ENCODE measurements at places on chromosomes 1 and 21.

DNA sequence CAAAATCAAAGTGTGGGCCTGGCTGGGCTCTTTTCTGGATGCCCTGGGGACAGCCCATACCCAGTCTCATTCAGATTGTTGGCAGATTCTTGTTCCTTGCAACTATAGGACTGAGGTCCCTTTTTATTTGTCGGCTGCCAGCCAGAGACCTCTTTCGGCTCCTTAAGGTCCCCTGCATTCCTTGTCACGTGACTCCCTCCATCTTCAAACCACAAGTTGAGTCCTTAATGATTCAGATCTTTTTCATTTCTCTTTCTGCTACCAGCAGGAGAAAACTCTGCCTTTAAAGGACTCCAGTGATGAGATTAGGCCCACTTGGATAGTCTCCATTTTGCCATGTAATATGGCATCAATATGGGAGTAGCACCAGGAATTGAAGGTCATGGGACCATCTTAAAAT lies 48.6 kb downstream of the PATJ start:
- H3K4me1 ChIP-seq = no peaks in the 10 kb centered on the region
- H3K27ac ChIP-seq = no peak overlapping the region
- H3K27me3 ChIP-seq = no peaks in the 10 kb centered on the region
- no peak overlapping the region for H3K4me3 ChIP-seq
- no peak for DNase-seq
- H3K36me3 ChIP-seq = no peaks in the 10 kb centered on the region

DNA sequence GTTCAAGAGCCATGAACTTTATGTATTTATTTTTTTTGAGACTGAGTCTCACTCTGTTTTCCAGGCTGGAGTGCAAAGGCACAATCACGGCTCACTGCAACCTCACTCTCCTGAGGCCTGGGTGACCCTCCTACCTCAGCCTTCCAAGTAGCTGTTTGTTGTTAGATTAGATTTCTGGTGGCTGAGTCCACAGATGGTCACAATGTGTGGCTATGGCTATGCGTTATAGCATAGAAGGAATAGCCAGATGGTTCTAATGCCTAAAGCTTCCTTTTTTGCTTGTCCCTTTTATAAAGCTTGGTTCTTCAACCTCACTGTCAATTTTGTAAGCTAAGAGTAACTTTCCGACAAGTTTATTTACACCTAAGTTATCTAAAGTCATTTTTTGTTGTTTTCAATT lies 62.3 kb upstream of the FMN2 start:
- no peaks in the 10 kb centered on the region for H3K4me1 ChIP-seq
- H3K27ac ChIP-seq = no peak overlapping the region

DNA sequence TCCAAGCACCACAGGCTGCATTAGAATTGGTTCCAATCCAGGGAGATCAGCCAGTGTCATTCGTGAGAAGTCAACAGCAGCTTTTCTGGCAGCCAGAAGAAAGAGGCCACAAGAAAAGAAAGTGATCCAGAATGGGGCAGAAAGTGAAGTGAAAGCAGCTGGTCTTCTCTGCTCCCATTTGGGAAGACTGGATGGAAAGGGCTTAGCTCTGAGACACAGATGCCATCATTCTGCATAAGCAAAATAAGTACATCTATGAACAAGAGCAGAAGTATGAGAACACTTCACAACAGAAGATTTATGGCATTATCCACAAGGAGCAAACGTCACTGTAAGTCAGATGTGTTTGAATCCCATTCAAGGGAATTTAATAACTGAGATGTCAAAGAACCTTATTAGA lies 326.5 kb upstream of the ESRRG start:
- H3K27ac ChIP-seq = no peak overlapping the region
- no peaks in the 10 kb centered on the region for H3K36me3 ChIP-seq
- no peaks in the 10 kb centered on the region for H3K4me1 ChIP-seq
- no peaks in the 10 kb centered on the region for H3K27me3 ChIP-seq
- no peak for DNase-seq

DNA sequence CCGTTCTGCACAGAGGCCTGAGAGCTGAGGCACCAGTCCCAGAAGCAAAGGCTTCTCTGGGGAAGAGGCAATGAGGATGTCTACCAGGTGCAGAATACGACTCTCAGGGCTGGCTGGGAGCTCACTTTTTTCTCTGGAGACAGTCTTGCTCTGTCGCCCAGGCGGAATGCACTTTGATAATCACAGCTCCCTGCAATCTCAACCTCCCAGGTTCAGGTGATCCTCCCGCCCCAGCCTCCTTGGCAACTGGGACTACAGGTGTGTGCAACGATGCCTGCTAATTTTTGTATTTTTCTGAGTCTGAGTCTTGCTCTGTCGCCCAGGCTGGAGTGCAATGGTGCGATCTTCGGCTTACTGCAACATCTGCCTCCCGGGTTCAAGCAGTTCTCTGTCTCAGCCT lies 17.6 kb downstream of the NADK start:
- no peaks in the 10 kb centered on the region for H3K27me3 ChIP-seq
- peaks cover 3% of the 10 kb centered on the region for H3K4me1 ChIP-seq
- H3K4me3 ChIP-seq = no peak overlapping the region
- DNase-seq = peak; percentile 51
- peaks cover 30% of the 10 kb centered on the region for H3K36me3 ChIP-seq
- no peak overlapping the region for H3K27ac ChIP-seq

DNA sequence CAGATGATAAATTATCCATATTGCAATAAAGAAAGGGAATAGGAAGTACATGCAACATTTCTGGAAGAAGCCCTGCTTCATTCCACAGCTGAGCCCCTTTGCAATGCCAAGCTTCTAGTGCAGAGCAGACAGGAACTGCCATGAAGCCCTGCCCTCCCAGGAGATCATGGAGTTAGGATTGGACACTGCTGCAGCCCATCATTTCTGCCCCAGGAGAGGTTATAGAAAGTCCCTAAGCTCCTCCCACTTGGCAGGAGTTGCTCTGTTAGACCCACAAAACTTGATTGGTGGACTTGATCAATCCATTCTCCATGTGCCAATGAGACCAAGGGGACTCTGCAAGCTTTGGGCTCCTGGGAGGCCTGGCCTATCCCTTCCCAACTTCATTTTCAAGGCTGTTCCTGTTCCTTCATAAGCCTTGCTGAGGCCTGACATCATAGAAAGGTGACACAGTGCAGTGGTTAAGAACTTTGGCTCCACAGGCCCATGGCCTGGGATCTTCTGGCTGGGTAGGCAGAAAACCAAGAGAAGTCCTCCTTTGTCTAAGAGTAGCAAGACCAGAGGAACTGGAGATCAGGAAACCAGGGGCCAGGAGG lies 1.3 kb upstream of the LAPTM5 start:
- no peaks in the 10 kb centered on the region for H3K27me3 ChIP-seq
- H3K4me1 ChIP-seq = peaks cover 88% of the 10 kb centered on the region
- H3K36me3 ChIP-seq = no peaks in the 10 kb centered on the region
- DNase-seq = peak; percentile 76

DNA sequence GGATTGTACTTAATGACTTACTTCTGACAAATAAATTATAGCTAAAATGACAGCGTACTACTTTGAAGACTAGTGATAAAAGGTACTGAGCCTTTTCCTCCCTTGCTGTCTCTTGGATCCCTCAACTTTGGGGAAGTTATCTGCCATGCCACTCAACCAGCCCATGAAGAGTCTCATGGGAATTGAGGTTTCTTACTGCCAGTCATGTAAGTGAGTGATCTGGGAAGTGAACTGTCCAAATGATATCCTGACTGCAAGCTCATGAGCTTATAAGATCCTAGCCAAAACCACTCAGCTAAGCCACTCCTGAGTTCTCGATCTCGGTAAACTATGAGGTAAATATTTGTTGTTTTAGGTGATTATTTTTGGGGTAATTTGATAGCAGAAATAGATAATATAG lies 247.8 kb downstream of the NCAM2 start:
- H3K27ac ChIP-seq = no peak overlapping the region
- H3K36me3 ChIP-seq = no peaks in the 10 kb centered on the region
- no peaks in the 10 kb centered on the region for H3K27me3 ChIP-seq

GRCh38 chr1:193404236-193404635 lies 217.8 kb upstream of the B3GALT2 start:
- H3K4me1 ChIP-seq = no peaks in the 10 kb centered on the region
- no peaks in the 10 kb centered on the region for H3K27me3 ChIP-seq
- no peaks in the 10 kb centered on the region for H3K36me3 ChIP-seq
- H3K27ac ChIP-seq = no peak overlapping the region
- no peak for DNase-seq
- no peak overlapping the region for H3K4me3 ChIP-seq

- H3K4me3 ChIP-seq = peak overlapping the region; percentile 67
- H3K4me1 ChIP-seq = peaks cover 30% of the 10 kb centered on the region
- H3K27ac ChIP-seq = 0 out of 2 replicates have a peak overlapping the region, but pooled peaks have one; percentile 63
- H3K36me3 ChIP-seq = no peaks in the 10 kb centered on the region
Measured at GRCh38 chr1:111738133-111738435, 1.1 kb downstream of the INKA2 start.

GRCh38 chr1:153465811-153466636 lies 5.6 kb upstream of the S100A7 start:
- peak; percentile 77 for DNase-seq
- H3K4me3 ChIP-seq = no peak overlapping the region
- H3K36me3 ChIP-seq = no peaks in the 10 kb centered on the region
- H3K4me1 ChIP-seq = no peaks in the 10 kb centered on the region

DNA sequence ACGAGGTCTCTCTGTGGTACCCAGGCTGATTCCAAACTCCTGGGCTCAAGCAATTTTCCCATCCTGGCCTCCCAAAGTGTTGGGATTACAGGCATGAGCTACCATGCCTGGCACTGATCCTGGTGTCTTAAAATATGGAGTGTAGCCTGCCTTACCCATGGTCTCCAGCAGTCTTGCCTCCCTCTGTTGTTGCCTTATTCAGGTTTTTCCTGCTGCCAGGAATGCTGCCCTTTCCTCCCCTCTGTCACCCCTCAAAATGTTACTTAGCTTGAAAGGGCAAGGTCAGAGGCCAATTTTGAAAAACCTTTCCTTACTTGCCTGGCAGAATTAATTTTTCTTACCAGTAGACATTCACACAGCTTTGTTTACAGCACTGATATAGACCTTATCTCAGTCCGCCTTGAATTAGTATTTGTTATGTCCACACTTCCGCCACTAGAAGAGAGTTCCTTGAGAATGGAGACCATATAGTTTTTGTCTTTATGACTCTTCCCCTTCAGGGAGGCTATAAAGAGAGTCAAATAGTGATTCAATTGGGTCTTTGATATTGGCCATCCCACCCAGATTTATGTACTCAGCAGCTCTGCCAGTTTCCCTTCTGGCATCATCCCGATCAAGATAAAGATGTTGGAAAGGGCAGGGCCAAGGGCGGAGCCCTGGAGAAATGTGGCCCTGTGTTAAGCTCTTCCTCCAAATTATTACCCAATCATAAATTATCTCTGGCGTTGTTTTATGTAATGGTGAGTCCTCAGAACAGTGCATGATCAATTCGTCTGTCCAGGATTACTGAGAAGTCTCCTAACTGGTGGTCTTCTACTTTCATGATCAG lies 38.8 kb downstream of the C1orf21 start:
- H3K36me3 ChIP-seq = no peaks in the 10 kb centered on the region
- no peak overlapping the region for H3K4me3 ChIP-seq
- no peaks in the 10 kb centered on the region for H3K27me3 ChIP-seq
- no peak overlapping the region for H3K27ac ChIP-seq
- no peak for DNase-seq
- no peaks in the 10 kb centered on the region for H3K4me1 ChIP-seq

DNA sequence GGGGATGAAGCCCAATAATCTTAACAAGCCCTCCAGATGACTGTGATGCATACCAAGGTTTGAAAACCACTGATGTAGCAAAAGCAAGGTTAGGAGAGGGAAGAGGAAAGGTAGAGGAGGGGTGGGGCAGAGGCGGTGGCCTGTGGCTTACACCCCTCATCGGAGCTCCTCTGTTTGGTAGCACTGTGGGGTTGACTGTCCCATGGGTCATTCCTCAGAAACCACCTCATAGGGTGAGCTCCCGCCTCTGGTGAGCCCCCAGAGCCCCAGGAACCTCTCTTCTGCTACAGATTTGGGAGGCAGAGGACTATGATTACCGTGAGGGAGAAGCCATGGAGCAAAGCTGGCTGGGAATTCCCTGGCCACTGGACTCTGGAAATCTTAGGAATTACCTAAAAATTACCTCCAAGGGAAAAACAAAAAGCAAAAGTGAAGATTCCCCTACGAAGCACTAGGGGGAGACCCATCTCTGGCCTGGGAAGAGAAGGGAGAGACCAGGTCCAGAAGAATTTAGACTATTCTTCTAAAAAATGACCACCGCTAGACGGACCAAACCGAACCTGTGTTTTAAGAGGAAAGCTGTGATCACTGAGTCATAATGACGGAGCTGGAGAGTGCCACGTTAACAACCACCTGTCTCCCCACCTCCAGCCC lies 1.5 kb upstream of the RASSF5 start:
- peak; percentile 50 for DNase-seq
- no peaks in the 10 kb centered on the region for H3K36me3 ChIP-seq
- H3K4me3 ChIP-seq = no peak overlapping the region

GRCh38 chr1:218772575-218772974 lies 401.1 kb upstream of the LYPLAL1 start:
- H3K4me3 ChIP-seq = no peak overlapping the region
- H3K36me3 ChIP-seq = no peaks in the 10 kb centered on the region
- H3K27ac ChIP-seq = no peak overlapping the region
- no peak for DNase-seq
- H3K4me1 ChIP-seq = no peaks in the 10 kb centered on the region

DNA sequence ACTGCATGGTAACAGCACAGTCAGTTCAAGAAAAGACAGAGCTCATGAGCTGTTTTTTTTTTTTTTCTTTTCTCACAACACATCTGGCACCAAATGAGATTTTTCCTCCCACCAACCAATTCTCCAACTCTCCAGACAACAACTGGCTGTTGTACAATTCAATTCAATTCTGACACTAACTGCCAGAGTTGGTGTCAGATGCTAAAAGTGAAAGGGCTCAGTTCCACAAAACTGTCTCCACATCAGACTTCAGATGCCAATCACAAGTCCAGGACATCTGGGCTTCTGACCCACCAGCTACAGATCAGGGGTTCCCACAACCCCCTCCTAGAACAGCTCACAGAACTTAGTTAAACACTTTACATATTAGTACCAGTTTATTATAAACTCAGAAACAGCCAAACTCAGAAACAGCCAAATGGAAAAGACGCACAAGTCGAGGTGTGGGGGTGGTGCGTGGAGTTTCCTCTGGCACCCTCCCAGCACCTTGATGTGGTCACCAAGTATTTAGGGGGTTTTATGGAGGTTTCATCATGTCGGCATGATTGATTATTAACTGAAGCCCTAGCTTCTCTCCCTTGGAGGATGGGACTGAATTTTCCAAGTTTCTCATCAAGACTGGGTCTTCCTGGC lies 39.2 kb upstream of the LRRC8D start:
- no peak overlapping the region for H3K27ac ChIP-seq
- peaks cover 3% of the 10 kb centered on the region for H3K4me1 ChIP-seq
- no peaks in the 10 kb centered on the region for H3K36me3 ChIP-seq
- no peak for DNase-seq
- H3K4me3 ChIP-seq = no peak overlapping the region
- H3K27me3 ChIP-seq = peaks cover 4% of the 10 kb centered on the region

Data from Karpas-422 (cell line).